Glomerular endothelial cell (primary cell): ENCODE measurements at places on chromosomes 5 and 9.

- DNase-seq, result no peak
These were observed 112.6 kb upstream of the CPEB4 start for GRCh38 chr5:173775261-173776197.

GRCh38 chr9:123617952-123618678 is 262.1 kb downstream of the CRB2 start:
- no peak for DNase-seq

GRCh38 chr5:122882831-122883230 is 37.4 kb downstream of the SNX24 start:
- no peak for DNase-seq

GRCh38 chr5:171588790-171589189 is 169.3 kb downstream of the FGF18 start:
- no peak for DNase-seq

GRCh38 chr5:175895686-175896102 is 24.3 kb downstream of the CPLX2 start:
- no peak for DNase-seq
